ENCODE measurements at places on chromosomes 7 and 10.

DNA sequence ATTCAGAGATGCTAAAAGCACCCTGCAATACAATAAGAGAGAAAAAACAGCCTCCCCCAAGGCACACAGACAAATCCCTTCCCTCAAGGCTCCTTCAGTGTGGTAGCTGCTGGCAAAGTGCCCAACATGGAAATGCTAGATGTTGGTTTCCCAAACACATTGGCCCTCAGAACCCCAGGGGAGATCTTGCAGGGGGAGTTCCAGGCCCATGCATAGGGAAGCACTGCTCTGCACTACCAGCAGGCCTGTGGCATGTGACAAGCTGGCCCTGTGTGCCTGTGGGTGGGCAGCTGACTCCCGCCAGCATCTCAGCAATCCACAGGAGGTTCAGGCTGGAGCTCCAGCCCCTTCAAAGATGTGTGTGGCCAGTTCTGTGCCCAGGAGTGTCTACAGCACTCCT lies 16.8 kb upstream of the CSGALNACT2 start:
- no peak for DNase-seq

GRCh38 chr7:128103498-128104107 lies 72.4 kb upstream of the LRRC4 start:
- peak; percentile 24 for DNase-seq

DNA sequence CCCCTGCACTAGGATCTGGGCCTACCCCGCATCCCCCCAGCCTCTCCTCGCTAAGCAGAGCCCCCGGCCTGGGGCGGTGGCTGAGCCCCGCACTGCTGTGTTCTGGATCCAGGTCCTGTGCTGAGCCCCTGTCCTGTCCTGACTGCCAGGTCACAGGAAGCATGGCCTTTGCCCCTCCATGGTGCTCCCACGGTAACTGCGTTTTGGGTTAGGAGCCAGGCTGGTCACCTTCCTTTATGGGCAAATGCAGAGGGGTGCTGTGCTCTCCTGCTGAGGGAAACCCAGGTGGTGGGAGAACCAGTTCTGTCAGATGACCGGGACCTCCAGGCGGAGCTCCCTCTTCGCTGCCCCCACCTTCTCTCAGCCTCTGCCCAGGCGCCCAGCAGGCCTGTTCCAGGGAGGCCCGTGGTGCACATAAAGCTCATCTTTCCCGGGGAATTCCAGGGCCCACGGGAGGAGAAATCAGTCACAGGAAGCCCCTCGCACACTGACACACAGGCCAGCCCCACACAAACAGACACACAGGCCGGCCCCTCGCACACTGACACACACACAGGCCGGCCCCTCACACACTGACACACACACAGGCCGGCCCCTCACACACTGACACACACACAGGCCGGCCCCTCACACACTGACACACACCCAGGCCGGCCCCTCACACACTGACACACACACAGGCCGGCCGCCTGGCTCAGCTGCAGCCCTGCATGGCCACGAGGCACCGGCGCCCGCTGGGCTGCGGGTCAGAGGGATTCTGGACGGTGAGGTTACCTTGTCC lies 75.6 kb downstream of the CFAP46 start:
- DNase-seq, result no peak

DNA sequence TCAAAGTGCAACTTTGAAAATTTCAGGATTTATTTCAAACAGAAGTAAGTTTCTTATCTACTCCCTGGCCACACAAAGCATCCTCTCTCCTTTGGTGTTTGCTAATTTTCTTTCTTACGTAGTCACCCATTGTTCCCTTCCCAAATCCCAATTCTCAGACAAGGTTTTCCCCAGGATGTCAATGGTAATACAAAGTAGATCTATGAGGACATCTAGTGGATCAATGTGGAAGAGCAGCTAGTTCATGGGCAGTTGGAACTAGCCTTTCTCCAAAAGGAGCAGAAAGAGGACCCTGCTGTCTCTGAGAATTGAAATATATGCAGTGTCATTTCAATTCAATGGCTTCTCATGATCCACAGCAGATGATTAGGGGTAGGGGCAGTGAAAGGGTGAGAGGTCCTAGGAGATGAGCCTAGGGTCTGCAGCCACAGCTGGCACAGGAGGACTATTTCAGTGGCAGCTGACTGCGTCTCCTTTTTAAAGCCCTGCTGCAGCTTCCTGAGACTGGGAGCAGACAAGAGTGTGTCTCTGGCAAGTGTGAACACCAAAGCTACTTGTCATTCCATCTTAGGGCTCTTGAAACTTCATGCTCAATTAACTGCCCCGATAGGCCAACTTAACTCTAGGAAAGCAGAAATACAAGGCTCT lies 632.6 kb downstream of the KCNMA1 start:
- peak; percentile 49 for DNase-seq

GRCh38 chr7:151313857-151314256 lies 27.8 kb upstream of the NUB1 start:
- no peak for DNase-seq

DNA sequence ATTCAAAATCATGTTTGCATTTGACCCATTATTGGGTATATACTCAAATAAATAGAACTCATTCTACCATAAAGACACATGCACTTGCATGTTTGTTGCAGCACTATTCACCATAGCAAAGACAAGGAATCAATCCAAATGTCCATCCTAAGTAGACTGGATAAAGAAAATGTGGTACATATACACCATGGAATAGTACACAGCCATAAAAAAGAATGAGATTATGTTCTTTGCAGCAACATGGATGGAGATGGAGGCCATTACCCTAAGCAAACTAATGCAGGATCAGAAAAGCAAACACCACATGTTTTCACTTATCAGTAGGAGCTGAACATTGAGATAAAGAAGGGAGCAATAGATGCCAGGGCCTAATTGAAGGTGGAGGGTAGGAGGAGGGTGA lies 12.0 kb upstream of the HHEX start:
- no peak for DNase-seq

GRCh38 chr10:1527951-1528350 lies 209.4 kb downstream of the ADARB2 start:
- no peak for DNase-seq

DNA sequence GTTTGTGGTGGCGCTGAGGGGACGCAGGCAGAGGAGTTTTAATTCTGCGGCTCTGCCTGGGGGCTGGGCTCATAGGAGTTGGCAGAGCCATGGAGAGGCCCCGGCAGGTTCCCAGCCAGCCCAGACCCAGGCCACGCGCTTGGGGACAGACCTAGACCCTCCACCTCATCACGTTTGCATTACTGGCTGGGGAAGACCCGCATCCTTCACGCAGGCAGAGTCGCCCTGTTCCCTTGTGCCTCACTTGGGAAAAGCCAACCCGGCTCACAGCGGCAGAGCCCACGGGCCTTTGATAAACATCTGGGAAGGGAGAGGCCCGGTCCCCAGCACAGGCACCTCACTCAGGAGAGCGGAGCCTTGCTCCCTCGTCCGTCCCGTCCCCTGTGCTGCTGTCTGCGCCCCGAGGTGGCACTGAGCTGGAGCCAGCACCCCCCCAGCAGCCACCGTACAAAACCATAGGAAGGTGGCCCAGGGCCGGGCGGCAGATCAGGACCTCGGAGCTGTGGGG lies 112.8 kb downstream of the CYTH3 start:
- no peak for DNase-seq

DNA sequence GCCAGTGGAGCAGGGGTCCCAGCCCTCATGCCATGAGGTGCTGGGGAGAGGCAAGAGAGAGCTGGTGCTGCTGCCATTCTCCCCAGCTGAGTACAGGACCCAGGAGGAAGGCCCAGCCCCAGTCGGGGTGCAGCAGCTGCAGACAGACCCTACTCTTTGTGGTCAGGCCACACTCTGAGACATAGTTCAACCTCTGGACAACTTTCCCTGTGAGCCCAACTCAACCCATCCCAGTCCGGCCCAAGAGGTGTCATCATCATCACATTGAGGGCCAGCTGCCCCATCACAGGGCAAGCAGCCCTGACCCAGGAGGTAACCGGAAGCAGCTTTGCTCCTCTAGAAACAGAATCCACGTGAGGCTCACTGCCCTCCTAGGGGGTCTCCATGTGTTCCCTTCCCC lies 133.8 kb upstream of the KCNMA1 start:
- DNase-seq, result no peak

DNA sequence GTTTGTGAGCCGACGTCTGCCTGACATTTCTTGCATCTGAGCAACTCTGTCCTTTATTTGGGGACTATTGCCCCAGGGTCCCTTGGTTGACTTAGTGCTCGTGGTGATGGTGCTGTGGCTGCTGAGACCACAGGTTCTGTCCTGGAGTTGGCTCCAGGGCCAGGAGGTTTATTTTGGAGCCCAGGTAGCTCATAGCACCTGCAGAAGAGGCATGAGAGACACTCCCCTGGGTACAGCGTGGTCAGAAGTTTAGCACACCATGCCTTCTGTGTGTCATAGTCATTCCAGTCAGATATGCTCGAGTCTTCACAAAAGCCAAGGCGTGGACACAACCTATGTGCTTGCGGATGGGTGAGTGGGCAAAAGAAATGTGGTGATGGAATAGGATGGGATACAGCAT lies 496.9 kb downstream of the TCERG1L start:
- no peak for DNase-seq

GRCh38 chr7:44162179-44162578 lies 21.0 kb upstream of the MYL7 start:
- no peak for DNase-seq

GRCh38 chr10:132155723-132156381 lies 30.9 kb upstream of the DPYSL4 start:
- DNase-seq, result no peak

DNA sequence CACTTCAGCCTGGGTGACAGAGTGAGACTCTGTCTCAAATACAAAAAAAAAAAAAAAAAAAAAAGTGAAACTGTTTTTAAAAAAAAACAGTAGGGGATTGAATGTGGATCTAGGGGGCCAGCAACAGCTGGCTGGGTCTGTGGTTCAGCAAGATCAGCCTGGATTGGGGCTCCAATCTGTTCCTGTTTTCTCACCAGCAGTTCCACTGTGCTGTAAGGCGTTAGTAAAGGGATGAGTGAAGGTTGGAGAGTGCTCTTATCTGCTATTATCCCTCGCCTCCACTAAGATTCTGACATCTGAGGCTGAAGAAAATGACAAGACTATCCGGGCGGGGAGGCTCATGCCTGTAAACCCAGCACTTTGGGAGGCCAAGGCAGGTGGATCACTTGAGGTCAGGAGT lies 41.6 kb upstream of the GTF2IRD1 start:
- no peak for DNase-seq

GRCh38 chr10:1270490-1270889 lies 214.3 kb downstream of the WDR37 start:
- no peak for DNase-seq

DNA sequence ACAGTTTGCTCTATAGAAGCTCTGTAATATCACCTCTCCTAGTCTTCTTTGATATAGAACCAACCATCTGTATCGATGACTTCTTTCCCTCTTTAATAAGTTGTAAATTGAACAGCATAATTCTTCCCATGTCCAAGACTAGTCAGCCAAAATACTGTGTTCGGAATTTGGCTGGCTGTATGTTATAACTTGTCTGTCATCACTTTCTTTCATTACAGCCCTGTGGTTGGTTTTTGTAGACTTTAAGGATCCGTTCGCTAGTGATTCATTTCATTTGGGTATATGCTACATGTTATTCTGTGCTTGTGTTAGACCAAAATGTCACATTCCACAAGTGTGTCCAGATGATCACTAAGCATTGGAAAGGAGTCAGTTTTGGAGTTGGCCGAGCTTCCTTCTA lies 155.4 kb upstream of the ITGB1 start:
- DNase-seq, result no peak

- no peak for DNase-seq
Observed at GRCh38 chr10:51394039-51394438, 305.4 kb downstream of the CSTF2T start.

DNA sequence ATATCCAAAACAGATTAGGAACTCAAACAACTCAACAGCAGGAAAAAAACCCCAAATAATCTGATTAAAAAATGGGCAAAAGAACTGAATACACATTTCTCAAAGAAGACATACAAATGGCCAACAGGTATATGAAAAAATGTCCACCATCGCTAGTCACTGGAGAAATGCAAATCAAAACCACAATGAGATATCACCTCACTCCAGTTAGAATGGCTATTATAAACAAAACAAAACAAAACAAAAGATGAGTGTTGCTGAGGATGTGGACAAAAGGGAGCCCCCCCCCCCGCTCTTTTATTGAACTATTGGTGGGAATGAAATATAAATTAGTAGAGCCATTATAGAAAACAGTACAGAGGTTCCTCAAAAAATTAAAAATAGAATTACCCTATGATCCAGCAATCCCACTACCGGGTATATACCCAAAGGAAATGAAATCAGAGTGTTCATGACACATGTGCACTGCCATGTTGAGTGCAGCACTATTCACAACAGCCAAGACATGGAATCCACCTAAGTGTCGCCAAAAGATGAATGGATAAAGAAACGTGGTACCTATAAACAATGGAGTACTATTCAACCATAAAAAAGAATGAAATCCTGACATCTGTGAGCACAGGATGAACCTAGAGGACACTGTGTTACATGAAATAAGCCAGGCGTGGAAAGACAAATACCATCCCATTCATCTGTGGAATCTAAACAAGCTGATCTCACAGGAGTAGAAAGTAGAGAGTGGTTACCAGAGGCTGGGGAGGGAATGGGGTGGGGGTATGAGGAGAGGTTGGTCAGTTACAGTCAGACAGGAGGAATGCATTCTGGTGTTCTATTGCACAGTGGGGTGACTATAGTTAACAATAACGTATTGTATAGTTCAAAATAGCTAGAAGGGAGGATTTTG lies 78.1 kb upstream of the RHEB start:
- DNase-seq, result no peak

GRCh38 chr10:17502814-17503213 lies 48.4 kb upstream of the ST8SIA6 start:
- DNase-seq, result no peak

GRCh38 chr7:46461334-46461777 lies 540.3 kb upstream of the IGFBP3 start:
- DNase-seq, result no peak

DNA sequence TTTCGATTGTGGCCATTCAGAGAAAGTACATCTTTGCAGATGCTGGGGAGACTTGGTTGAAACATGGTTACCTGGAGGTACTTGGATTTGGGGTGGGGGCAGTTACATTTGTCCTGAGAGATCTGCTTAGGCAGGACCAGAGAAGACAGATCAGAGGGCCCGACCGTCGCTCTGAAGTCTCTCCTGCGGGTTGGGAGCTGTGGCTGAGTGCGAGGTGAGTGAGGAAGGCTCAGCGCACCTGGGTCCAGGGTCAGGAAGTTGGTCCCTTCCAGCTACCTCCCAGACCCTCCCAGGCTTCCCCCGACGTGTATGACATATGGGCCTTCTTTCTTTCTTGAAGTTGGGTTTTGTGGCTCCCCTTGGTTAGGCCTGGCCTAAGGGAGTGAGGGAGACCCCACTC lies 56.3 kb downstream of the LHPP start:
- DNase-seq, result no peak

GRCh38 chr10:127875449-127875765 lies 17.3 kb downstream of the CLRN3 start:
- DNase-seq, result no peak

- DNase-seq, result no peak
Observed at GRCh38 chr10:119634219-119634544, 17.0 kb upstream of the BAG3 start.

- DNase-seq, result no peak
Observed at GRCh38 chr7:66301249-66301648, 96.1 kb downstream of the TPST1 start.

Measured in HAP-1 (cell line).